ENCODE measurements at places on chromosomes 1 and 21. TPM values are rescaled to one million over a fixed set of nuclear protein-coding genes. Genes with fewer than 3 reads are reported as not detected.

IL22RA1 gene
- 40.0 TPM for total RNA-seq

NTNG1 gene
- 0.09 TPM for total RNA-seq

- DNase-seq: no peak
Measured at GRCh38 chr1:44546403-44547053, 127.8 kb downstream of the TMEM53 start.

GRCh38 chr1:28538286-28538685, 14.6 kb upstream of the TRNAU1AP start:
- no peak for DNase-seq

DNA sequence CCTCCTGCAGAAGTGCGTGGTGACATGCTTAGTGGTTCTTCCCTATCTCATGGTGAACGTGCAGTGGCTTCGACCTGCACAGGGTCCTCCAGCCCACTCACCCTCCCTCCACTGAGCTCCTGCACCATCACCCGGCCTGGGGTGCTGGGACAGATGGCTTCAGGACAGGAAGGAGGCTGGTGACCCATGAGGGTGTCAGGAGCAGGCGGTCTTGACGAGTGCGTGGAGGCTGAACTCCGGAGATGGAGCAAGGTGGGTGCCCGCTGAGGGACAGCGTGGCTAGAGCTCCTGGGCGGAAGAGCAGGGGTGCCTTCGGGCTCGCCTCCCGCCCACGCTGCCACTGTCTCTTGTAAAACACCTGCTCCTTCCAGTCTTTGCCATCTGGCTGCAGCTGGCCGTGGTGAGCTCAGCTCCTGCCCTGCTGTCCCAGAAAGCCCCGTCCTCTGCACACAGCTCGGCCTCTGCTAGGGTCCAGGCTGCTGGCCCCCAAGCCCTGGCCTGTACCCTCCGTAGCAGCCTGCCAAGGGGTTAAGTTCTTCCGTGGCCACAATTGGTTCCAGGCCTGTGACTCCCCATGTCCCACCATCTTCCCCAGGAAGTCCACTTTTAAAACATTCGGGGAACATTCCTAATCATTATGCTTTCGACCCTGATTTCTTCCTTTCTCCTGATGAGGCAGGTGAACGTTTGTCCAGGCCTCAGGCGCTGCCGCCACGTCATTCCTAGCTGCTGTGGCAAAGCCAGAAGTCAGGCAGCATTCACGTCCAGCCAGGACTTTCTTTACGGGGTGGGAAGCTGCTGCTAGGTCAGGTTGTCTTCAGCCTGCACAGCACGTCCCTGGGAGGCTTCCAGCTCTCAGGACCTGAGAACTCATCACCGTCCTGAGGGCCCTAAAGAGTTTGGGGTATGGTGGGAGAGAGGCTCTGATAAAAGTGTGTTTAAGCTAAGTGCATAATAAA, 8.1 kb downstream of the KRTAP10-1 start:
- DNase-seq: no peak

GRCh38 chr1:186985889-186986491, 157.2 kb downstream of the PLA2G4A start:
- no peak for DNase-seq

DNA sequence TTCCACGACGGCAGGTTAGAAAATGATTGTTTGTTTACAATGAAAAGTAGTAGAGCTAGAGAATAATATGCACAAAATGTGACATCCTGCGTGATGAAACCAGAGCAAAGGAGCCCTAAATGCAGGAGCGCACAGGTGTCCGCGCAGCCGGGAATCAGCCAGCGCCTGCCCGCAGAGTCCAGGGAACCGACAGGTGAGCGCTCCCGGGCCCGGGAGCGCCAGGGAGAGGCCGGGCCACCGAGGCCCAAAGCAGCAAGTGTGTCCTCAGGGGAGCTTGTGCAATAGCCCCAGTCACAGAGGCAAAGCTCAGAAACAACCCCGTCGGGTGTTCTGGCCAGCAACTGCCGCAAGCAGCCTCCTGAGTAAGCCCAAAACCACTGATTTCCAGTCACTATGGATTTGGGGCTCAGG, 789 bp upstream of the GALE start:
- peak; percentile 44 for DNase-seq

DNA sequence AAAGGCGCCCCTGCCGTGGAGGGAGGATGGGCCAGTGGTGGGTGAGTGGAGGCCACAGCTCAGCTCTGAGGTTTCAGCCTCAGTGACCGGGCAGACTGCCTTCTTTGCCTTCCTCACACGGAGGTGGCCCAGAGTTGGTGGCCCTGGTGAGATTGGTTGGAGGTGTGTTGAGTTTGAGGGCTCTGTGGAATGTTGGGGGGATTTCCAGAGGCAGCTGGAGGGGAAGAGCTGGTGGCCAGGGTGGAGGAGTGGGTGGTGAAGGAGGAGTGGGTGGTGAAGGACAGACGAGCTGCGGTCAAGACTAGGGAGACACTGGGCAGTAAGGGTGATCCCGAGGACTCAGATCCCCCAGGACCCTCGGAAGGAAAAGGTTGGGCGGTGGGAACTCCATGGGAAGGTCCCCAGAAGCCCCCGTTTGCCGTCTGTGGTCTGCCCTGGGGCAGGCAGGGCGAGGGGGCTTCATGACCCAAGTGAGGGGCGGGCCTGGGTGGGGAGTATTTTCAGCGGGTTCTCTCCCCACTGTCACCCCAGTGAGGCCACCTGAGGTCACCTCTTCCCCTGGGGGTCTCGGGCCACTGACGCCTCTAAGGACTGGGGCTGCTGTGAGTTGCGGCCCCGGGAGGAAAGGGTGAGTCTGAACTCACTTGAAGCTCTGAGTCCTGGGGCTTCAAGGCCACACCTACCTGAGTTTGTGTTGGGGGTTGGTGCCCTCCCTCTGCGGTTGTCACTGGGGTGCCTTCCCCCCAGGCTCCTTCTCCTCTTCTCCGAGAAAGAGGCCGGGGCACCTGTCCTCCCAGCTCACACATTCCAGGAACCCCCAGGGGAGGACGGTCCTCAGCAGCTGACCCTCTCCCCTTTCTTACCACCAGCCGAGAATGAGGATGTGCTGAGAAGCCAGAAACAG, 22.7 kb upstream of the PIK3CD start:
- peak; percentile 37 for DNase-seq

DNA sequence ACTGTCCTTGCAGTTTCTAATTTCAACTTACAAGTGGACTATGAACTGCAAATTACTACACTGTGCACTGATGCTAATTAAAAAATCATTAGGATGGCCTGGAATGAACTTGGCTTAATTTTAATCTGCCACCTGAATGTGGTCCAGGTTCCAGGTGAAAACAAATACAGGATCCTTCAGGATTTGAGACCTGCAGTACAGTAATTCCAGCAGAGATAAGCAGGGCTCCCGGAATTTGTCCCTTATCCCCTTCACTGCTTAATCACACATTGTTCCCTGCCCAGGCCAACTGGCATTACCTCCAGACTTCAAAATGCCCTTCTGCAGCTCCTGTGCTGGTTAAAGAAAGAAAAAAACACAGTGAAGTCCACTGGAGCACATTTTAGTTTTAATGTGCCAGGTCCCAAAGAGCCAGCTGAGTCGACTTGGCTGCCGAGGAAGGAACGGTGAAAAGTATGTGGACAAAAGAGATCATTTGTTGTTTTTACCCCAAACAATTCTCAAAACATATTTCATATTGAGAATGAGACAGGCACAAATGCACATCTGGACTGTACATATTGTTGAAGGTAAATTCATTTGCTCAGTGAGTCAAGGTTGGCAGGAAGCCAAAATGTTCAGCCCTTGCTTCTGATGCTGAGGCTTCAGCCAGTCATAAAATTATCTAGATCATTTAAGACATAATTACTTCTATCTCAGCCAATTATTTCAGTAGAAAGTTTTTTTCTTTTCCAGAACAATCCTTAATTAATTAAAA, 28.3 kb downstream of the DEGS1 start:
- peak; percentile 50 for DNase-seq
